Left lobe of liver (tissue), 2 donors: ENCODE measurements at places on chromosomes 4 and X.

GRCh38 chrX:104684077-104684476 is 118.1 kb downstream of the IL1RAPL2 start:
- DNase-seq, result no peak

GRCh38 chr4:186134257-186134656 is 29.8 kb downstream of the FAM149A start:
- no peak for DNase-seq

GRCh38 chr4:163171590-163171989 is 4.9 kb upstream of the NAF1 start:
- no peak for DNase-seq

GRCh38 chr4:61431131-61431530 is 231.0 kb downstream of the ADGRL3 start:
- DNase-seq, result no peak

GRCh38 chr4:122469457-122469856 is 12.9 kb upstream of the IL2 start:
- DNase-seq, result no peak

- no peak for DNase-seq
Observed at GRCh38 chr4:112416464-112416863, 99.5 kb downstream of the NEUROG2 start.

- no peak for DNase-seq
Observed at GRCh38 chr4:138307319-138307718, 65.2 kb upstream of the SLC7A11 start.

DNA sequence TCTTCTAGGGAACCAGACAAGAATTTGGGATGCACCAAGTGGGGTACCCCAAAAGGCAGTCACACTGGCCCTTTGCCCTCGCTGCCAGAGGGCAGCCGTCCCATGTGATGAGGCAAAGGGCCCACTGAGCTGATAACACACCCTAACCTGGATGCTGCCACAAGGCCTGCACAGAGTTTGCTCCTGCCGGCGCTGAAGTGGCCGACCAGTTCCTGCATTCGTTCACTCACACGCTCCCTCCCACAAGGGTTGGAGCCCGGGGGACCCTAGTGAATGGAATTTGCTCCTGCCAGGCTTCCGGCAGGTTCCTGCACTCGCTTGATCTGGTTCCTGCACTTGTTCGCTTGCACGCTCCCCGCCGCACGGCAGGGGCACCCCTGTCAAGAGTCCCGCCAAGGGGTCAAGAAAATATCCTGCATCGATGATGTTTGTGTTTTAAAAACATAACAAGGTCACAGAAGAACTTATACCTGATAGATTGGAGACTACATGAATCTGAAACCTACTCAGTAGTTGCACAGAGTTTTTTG is 296.4 kb upstream of the VCX start:
- no peak for DNase-seq

DNA sequence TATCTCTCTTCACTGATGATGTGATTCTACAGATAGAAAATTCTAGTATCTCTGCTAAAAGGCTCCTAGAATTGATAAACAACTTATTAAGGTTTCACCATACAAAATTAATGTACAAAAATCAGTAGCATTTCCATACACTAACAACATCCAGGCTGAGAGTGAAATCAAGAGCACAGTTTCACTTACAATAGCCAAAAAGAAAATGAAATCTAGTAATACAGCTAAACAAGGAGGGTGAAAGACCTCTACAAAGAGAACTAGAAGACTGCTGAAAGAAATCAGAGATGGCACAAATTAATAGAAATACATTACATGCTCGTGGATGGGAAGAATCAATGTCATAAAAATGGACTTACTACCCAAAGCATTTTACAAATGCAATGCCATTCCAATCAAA is 751.9 kb downstream of the FSTL5 start:
- DNase-seq, result no peak

- no peak for DNase-seq
Observed at GRCh38 chr4:79645942-79646341, 237.9 kb upstream of the GK2 start.
